ENCODE measurements at places on chromosomes 2 and 18.

DNA sequence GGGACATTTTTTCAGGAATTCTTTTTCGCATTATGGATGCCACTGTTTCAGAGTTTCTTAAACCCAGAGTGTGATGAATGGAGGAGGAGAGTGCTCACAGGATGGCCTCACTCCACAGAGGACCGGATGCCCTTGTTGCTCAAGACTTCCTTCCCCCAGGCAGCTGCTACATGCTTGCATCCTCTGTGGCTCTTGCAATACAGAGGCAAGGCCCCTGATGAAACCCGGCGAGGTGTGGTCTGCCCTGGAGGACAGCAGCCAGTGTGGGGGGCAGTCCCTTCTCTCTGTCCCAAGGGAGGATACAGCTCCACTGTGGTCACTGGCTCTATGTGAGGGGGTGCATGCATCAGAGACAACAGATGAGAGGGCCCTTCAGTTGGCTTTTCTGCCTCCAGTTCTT lies 109.6 kb downstream of the SH3RF3 start:
- no peak for DNase-seq

- DNase-seq: no peak
Measured at GRCh38 chr2:197914778-197915177, 110.4 kb downstream of the PLCL1 start.

DNA sequence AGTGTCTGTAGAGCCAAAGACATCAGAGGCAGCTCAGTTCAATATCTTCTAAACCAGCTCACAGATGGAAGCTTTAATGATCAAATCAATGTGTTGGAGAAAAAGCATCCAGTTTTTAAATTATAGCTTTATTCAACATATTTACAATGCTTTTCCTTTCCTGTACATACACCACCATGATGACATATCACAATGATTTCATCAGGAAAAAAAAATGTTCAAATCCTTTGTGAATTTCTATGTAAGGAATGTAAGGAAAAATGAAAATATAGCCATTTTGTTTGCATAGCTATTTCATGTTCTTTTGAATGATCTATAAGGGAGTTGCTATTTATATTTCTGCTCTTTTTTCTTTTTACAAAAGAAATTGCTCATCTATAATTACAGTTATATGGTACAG lies 134.7 kb upstream of the CDH20 start:
- DNase-seq: no peak

DNA sequence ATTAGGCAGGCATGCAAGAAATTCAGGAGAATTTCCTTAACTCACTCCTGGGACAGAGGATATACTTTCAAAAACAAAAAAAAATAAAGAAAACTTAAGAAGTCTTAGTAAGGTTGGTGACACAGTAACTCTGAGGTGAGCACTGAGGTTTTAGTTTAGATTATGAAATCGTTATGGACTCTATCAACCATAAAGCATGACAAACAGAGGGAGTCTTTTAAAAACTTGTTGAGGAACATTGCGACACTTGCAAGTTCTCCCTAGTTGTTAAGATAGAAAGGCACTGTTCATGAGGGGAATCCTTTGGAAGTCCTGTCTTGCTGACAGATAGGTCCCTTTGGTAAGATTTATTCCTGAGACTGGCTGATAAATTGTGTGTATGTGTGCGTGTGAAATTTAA lies 194.3 kb upstream of the ERBB4 start:
- DNase-seq: no peak

DNA sequence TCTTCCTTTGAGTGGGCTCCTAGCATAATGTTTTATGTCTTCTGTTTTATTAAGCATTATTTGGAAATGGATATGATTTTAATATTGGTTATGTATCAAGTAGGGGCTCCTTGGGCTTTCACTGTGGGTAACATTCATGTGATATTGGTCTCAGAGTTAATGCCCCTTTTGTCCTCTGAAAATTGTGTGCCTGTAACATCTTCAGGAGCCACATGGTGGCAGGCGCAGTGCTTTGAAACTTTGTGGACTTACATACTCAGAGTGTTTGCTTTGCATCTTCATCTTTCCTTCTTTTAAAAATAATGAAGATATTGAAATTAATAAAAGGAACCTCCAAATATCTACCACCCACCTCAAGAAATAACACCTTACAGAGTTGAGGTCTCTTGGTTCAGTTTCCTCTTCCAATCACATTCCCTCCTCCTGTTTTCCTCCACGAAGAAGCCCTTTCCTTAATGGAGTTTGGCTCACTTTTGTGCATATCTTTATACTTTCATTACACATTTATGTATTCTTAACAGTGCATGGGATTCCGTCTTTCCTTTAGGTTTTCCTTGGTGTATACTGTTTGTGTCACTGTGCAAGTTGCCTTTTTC lies 73.5 kb downstream of the LIMS1 start:
- peak; percentile 70 for DNase-seq

GRCh38 chr2:191707542-191707941 lies 29.6 kb downstream of the NABP1 start:
- DNase-seq: no peak

DNA sequence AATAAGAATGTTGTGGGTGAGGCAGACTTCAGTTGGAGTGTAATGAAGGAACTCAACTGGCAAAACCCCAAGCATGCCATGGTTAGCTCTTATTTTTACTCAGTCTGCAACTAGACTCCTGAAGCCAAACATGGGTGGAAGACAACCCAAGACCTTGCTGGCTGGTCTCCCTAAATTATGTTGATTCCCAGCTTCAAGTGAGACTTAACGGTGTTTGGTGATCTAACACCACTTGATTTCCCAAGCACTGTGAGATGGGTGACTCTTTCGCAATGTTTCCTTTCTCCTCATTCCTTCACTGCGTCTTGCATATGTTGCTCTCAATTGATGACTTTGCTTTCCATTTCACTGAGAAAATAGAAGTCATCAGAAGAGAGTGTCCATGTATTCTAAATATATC lies 693.1 kb downstream of the DCC start:
- DNase-seq: no peak

GRCh38 chr2:70643715-70644114 lies 90.1 kb upstream of the TGFA start:
- peak; percentile 62 for DNase-seq

- DNase-seq: no peak
Measured at GRCh38 chr18:56240405-56240804, 398.0 kb downstream of the TXNL1 start.

GRCh38 chr2:15808944-15809343 lies 131.4 kb upstream of the MYCN start:
- peak; percentile 33 for DNase-seq

- no peak for DNase-seq
Measured at GRCh38 chr2:239259603-239260298, 141.1 kb downstream of the HDAC4 start.

GRCh38 chr18:10033016-10033399 lies 119.2 kb downstream of the VAPA start:
- no peak for DNase-seq

DNA sequence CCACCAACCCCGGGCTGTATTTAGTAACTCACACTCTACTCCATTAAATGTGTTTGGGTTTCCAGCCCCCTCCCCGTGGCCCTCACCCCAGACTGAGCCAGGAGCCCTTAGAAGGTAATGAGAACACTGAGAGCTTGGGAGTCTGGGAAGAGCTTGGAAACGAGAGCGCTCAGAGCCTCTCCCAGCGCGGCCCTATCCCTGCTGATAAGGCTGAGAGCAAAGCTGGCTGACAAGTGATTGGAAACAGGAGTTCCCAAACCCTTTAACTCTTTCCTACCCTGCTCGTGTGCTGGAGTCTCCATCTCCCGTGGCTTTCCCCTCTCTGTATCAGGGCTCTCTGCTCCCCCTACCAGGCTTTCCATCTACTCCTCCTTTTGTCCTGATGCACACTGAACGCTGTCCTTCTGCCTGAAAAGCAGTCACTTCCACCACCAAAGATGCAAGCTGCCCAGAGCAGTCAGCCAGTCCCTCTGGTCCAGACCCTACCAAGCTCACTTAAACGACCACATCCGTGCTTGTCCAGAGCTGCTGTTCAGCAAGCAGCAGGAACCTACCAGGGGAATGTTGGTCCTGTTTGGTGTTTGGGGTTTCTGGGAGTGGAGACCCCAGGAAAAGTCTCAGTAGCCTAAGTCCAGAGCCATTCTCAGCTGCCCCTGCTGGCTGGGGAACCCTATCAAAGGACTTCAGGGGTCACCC lies 100.0 kb upstream of the PKDCC start:
- peak; percentile 77 for DNase-seq

GRCh38 chr2:167965907-167966761 lies 281.3 kb downstream of the STK39 start:
- DNase-seq: no peak

- no peak for DNase-seq
Measured at GRCh38 chr2:150483532-150483931, 3.9 kb downstream of the RND3 start.

- no peak for DNase-seq
Measured at GRCh38 chr18:79912409-79912991, 39.0 kb downstream of the SLC66A2 start.

DNA sequence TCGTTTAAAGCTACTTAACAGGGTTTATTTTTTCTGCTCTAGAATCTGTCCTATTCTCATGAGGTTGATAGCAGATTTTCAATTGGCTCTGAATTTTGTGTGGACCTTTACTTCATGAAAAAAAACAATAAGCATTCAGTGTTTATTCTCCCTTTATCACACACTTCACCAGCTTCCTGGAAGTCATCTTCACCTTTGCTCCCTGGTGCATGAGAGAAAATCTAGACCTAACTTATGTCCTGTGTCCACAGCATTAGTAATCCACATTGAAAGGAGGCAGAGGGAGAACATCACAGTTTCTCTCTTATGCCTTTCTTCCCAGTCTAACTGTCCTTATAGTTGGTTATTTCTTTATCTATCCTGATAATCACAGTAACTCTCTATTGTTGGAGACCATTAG lies 316.1 kb downstream of the PTH2R start:
- DNase-seq: no peak

- DNase-seq: no peak
Measured at GRCh38 chr2:203718087-203718486, 11.6 kb downstream of the CD28 start.

- DNase-seq: no peak
Measured at GRCh38 chr2:101520246-101520645, 45.3 kb upstream of the RFX8 start.

DNA sequence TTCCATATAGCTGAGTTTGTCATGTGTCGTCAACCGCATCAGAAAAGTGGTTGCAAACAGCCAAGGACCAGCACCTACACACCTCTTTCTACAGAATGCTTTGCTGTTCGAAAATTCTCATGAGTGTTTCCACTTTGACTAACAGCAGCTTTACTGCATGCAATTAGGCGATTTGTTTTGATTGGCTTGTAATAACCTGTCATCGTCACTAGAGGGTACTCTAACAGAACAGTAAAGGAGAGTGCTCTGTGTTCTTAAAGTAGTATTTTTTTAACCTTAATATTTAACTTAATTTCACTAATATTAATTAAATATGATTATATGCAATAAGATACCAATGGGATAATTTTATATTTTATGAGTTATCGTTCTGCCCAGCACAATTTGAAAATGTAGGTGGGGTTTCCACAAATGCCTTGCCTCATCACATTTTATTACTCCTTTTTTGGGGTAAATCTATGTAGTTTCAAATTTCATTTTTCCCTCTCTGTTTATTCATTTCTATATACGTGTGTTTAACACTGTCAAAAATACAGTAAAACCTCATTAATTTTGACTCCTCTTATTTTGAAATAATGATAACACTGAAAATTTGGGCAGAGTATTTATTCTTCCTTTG lies 502.2 kb downstream of the NRXN1 start:
- DNase-seq: peak; percentile 62

GRCh38 chr2:200443376-200443775 lies 66.5 kb downstream of the KCTD18 start:
- no peak for DNase-seq

DNA sequence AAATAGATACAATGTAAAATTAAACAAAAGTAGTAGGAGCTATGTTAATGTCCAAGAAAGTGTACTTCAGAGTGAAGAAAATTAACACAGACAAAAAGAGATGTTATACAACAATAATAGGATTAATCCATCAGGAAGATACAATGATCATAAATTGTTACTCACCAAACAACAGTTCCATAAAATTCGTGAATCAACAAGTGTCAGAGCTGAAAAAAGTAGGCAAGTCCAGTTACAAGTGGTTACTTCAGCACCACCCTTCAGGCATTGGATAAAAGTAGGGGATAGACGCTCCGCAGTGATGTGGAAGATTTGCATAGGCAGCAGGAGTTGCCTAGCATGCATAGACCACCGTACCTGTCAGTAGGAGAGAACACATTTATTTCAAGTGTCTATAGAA lies 77.8 kb downstream of the ATP9B start:
- no peak for DNase-seq

GRCh38 chr18:55781481-55781957 lies 193.5 kb upstream of the TCF4 start:
- peak; percentile 72 for DNase-seq

GRCh38 chr2:55431982-55432627 lies 12.4 kb upstream of the CCDC88A start:
- peak; percentile 38 for DNase-seq

DNA sequence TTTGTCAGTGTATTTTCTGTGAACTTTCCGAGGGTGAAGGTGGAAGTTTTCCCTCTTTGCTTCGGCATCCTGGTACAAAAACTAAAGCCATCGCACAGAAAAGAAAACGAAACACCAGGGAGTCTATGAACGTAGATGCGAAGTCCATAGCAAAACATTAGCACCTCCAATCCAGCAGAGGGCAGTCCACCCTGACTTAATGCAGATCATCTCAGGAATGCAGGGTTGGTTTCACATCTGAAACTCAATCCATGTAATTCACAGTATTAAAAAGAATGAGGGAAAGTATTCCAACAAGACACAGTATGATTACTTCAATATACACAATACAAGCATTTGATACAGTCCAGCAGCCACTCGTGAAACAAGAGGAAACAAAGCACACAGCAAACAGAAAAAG lies 70.8 kb downstream of the RTP5 start:
- no peak for DNase-seq

GRCh38 chr18:10261344-10262276 lies 192.8 kb upstream of the APCDD1 start:
- no peak for DNase-seq

DNA sequence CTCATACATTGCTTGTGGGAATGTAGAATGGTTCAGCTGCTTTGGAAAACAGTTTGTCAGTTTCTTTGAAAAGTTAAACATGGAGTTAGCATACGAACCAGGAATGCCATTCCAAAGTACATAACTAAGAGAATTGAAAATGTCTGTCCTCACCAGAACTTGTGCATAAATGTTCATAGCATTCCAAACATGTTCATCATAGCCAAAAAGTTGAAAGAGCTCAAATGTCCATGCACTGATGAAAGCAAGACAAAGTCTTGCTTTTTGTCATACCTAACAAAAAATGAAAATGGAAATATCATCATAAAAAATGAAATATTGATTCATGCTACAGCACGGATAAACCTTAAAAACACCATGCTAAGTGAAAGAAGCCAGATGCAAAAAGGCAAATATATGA lies 408.8 kb upstream of the UBE2E3 start:
- no peak for DNase-seq

DNA sequence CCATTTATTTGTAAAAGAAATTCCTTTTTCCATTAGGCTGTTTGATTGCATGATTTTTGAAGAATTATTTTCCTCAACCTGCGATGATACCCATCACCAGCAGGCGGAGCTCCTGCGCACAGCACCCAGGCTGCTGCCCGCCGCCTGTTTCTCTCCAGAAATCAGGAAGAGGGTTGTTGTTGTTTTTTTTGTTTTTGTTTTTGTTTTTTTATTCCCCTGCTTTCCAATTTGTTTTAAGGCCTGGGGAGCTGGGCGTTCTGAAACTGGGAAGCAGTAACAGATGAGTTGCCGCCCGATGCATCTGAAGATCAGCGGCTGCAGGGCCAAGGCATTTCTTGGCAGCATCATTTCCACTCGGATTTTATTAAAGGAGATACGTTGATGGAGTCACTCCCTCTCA lies 132.1 kb downstream of the MBP start:
- peak; percentile 64 for DNase-seq

GRCh38 chr2:85716346-85716914 lies 22.3 kb downstream of the GNLY start:
- no peak for DNase-seq

All from neural progenitor cell (in vitro differentiated cells).